Amniotic stem cell (primary cell): ENCODE measurements at places on chromosomes 12 and 14.

DNA sequence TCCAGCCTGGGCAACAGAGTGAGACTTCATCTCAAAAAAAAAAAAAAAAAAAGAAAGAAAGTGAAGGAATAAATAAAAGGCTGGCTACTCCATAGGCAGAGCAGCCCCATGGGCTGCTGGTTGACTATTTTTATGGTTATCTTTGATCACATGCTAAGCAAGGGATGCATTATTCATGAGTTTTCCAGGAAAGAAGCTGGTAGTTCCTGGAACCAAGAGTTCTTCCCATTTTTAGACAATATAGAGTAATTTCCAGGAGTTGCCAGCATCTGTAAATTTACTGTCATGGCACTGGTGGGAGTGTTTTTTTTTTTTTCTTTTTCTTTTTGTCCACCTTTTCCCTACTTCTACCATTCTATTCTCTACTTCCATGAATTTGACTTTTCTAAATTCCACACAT is 24.2 kb downstream of the FGD4 start:
- DNase-seq: no peak

DNA sequence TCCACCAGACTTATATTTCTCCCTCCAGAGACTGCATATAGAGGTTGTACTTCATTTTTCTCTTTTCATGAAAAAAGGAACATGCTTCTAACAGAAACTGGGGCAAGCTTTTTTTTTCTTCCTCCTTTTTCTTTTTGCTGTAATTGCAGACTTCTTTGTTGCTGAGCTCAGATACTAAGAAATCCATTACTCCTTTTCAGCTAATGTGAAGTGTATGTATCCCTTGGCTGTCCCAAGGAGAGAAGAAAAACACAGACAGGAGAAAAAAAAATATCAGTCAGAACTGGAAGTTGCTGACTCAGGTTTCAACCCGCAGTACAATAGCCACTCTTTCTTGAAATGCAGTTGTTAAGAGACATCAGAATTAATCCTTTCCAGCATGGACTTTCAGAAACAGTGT is 1248.4 kb downstream of the LRFN5 start:
- DNase-seq: no peak

GRCh38 chr14:47167402-47167801 is 508.0 kb downstream of the MDGA2 start:
- no peak for DNase-seq

DNA sequence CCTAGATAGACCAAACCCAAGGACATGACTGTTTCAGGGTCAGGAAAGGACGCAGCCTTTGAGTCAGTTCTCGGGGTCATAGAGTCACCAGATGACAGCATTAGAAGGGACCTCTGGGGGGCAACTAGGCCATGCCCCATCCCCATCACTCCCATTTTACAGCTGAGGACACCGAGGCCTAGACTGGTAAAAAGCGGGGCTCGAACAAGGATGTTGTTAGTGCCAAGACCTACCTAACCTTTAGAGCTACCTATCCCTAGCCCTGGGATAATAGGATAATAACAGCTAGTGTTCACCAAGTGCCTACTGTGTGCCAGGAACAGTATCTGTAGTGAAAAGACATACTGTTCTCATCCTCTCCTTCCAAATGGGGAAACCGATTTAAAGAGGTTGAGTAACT is 48.7 kb downstream of the PLEKHG3 start:
- DNase-seq: no peak

- DNase-seq: no peak
These were observed 564.1 kb upstream of the ATXN7L3B start for GRCh38 chr12:73973486-73973885.
